ENCODE measurements at places on chromosomes 6 and 20.

DNA sequence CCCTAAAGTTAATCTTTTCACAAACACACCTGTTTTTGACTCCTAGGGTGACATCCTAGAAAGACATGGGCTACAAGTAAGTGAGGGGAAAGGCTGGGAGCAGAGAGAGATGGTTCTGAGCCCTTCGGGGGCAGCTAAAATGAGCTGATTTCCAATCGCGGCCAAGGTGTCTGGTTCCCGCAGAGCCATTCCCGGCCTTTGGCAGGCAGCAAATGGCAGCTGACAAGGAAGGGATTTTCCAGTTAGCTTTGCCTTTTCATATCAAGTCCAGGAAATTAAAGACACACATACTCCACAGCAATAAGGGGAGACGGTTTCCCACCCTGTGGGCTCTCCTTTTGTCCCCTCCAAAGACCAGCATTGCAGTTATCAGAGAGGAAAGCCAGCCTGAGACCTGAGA, 228.5 kb downstream of the ZMYND8 start:
- DNase-seq = no peak

- no peak for DNase-seq
Measured at GRCh38 chr20:25271486-25272222, 23.8 kb downstream of the PYGB start.

GRCh38 chr6:78525976-78526375, 341.4 kb upstream of the IRAK1BP1 start:
- DNase-seq = no peak

DNA sequence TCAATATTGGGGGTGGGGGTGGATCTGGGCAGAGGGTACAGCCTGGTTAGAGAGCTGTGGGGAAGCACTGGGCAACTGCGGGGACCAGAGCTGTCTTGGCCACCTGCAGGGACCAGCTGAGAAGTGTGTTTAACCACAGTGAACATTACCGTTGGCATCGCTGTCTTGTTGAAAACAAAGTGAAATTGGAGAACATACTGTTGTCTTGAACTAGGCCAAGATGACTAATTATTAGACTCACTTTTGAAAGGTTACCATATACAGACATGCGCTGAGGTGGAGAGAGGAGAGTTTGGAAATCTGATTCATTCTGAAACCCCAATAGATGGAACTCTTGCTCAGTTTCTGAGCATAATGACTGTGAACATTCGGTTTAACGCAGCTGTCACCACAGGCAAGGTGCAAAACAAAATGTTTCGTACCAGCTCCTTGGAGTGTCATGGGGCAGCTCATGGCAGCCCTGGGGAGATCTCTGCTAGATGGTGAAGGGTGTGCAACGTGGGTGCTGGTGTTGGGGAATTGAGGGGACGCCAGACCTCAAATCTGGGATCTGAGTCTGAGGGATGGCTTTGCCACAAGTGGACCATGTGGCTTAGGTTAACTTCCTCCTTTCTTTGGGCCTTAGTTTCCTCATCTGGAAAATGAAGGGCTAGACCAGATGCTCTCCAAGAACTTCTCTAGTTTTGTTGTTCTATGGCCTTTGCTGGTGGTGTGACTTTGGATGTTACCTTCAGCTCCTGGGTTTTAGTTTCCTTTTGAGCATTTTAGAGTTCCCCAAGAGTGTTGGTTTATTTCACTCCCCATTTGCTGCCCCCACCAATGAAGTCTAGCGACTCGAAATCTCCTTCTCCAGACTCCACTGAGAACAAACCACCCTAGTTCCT, 24.6 kb upstream of the GTSF1L start:
- DNase-seq = no peak

- DNase-seq = no peak
Measured at GRCh38 chr20:46176739-46177378, 58.7 kb downstream of the CD40 start.

DNA sequence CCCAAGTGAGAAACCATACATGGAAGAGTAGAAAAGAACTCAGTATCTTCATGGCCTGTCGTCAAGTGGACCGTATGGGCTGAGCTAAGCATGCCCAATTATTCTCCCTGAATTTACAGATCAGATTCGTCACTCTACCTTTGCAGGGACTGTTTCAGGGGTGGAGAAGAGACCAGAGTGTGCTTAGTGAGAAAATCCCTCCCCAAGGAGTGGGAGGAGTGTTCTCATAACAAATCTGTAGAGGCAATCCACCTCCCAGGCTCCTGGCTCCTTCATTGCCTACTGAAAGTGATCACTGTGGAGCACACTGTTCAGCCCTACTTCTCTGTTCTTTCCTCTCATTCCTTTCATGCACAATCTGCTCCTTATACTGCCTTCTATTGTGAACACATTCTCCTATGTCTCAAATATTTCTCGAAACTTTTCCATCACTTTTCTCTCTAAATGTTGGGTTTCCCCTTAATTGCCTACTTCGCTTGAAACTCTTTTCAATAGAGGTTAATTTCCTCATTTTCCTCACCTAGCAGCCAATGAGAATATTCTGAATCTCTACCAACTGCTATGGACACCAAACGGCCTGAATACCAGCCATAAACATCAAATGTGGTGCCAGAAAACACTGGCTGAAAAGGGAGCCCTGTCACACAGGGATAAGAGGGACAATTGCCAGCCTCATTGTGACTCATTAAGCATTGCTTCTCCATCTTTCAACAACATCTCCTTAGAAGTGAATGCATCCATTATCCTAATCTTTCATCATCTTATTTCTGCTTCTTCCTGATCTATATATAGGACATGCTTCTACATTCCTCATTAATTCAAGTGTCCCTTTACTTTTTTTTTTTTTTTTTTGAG, 398.3 kb downstream of the UTRN start:
- no peak for DNase-seq

DNA sequence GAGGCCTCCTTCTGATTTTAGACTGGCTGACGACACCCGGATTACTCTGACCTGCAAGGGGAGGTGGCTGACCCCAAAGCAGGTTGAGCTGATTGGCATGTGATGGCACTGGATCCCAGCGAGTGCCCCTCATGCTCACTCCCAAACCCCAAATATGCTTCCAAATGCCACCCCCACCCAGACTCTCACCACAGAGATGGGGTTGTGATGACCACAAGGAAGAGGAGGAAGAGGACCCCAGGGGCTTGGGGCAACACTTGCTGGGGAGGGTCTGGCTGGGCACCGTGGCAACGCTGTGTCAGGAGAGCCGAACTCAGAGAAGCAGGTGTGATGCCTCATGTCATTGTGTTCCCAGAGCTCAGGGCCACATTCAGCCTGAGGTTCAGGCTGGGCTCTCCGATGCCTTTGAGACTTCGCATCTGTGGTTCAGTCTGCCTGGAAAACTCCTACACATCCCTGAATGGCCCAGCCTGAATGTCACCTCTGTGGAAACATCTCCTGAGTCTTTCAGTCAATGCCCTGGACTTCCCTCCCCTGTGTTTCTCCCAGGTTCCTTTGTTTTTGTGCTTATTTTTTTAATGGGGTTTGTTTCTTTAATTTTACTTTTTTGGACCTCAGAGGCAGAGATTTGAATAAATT, 169.1 kb upstream of the PMEPA1 start:
- DNase-seq = no peak

GRCh38 chr20:4613184-4613583, 108.5 kb upstream of the PRND start:
- no peak for DNase-seq

- no peak for DNase-seq
Measured at GRCh38 chr6:131250936-131251335, 115.7 kb downstream of the AKAP7 start.

GRCh38 chr6:52416629-52417151, 3.5 kb upstream of the EFHC1 start:
- DNase-seq = peak; percentile 63

DNA sequence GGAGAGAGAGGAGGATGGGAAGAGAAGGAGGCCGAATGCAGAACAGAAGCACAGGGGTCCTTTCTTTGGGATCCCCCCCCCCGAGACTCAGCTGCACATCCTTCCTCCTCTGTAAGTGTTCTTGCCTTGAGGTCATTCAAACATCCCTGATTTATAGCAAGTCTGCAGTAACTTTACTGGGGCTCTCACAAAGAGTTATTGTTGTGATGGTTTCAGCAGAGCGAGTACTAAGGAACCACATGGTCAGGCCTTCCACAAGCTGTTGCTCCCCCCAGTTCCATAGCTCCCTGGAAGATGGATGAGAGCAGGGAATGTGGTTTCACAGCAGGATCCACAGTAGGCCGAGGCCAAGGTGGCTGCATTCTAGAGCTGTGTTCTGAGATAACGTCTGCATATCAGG, 351.4 kb upstream of the CDH4 start:
- no peak for DNase-seq

DNA sequence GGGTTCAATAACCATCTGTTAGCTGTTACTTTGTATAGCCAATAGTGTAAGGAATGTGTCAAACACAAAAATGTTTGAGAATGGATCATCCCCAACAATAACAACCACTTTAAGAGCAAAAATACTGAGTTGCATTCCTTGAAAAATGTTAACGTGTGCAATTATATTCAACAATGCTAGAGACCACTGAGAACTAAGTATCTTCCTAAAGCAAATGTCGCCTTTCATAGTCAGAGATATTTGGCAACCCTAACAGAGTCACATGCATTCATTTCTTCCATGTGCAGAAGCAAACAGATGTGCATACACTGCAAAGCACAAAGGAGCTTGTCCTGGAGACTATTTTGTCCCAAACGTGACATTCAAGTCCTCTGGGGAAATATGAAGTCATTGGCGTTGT, 448.6 kb downstream of the GJA1 start:
- no peak for DNase-seq

DNA sequence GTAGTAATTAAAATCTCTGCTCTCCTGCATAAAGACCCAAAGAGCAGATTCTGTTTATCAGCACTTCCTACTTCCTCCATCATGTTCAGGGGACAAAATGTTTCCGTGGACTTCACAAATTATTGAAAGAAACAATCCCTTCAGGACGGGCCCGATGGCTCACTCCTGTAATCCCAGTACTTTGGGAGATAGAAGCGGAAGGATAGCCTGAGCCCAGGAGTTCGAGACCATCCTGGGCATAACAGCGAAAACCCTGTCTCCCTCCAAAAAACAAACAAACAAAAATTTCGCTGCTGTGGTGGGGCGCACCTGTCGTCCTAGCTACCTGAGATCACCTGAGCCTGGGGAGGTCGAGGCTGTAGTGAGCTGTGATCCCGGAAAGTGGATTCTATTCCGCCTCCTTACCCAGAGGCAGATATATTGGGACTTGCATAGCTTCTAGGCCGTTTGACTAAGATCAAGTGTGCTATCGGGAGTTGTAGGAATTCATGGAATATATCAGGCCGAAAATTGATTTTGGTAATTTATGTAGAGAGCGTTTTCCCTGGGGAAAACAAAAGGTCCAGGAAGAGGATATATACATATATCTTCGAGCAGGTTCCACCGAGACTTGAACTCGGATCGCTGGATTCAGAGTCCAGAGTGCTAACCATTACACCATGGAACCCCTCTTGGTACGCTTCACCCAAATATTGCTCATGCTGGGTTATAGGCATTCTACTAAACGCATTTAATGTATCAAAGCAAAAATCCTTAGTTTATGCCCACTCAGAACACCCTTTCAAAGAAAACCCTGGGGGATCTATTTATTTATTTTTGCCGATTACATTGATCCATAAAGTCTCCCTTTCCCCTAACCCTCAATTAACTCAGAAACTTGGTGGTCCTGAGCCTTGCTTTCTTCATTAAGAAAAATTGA, 74.5 kb upstream of the ZNF184 start:
- peak; percentile 81 for DNase-seq

DNA sequence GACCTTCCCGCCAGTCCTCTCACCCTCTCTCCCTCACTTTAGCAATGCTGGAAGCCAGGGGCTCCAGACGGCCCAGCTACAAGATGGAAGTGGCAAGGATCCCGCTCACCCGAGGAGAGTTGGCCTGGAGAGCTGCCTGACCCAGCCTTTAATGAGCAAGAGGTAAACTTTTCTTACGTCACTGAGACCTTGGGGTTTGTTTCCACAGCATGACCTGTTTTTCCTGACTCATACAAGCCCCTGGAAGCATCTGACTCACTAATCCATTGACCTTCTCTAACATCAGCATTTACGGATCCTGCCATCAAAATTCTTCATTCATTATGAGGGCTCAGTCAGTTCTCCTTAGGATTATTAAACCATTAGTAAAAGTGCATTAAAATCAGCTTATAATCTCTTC, 120.4 kb downstream of the MYLK4 start:
- DNase-seq = peak; percentile 97

GRCh38 chr20:15925376-15925775, 647.9 kb downstream of the KIF16B start:
- DNase-seq = no peak

- DNase-seq = no peak
Measured at GRCh38 chr20:31485450-31486339, 10.6 kb downstream of the REM1 start.

DNA sequence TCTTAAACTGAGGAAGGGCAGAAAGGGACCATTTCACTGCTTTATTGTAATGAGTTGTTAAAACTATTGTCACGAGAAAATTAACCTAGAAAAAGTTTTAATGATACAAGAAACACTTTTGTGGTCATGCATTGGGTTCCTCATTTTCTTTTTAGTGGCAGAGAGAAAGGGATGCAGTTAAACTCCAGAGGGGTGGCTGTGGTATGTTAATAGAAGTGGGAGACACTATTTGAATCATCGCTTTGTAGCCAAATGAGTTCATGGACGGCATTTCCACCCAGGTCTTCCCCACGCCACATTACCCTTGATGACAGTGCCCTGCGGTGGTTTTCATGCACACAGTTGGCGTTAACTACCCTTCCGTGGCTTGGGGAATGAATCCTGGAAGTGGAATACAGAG, 235.6 kb downstream of the PLCB1 start:
- DNase-seq = no peak

DNA sequence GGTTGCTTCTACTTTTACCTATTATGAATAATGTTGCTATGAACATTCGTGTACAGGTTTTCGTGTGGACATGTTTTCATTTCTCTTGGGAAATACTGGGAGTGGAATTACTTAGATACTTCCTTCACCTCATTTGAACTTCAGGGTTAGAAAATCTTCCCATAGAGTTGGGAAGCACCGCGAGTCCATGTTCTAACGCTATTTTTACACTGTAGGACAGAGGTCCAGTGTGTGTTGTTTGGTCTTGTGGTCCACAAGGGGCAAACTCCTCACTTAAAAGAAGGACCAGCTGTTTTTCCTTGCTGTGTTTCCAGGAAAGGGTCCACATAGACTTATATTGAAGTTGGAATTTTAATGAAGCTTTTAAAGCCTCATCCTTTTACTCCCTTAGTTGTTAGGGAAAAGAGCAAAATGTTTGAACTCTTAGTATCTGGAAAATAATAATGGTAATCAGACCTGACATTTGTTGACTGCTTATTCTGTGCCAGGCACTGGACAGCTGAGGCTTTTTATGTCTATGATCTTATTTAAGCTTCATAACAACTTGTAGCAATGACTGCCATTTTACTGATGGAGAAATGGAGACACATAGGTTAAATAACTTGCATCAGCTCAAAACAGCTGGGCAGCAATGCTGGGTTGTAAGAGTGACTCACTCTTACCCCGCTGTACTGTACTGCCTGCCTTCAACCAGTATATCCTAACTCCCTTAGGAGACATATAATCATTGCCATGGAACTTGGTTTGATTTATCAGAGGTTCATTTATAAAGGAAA, 52.0 kb downstream of the CDC5L start:
- DNase-seq = no peak

GRCh38 chr6:68635706-68636513, 828 bp downstream of the ADGRB3 start:
- DNase-seq = no peak

- no peak for DNase-seq
Measured at GRCh38 chr20:21273755-21274386, 29.3 kb upstream of the XRN2 start.

- DNase-seq = no peak
Measured at GRCh38 chr6:72755752-72756151, 133.9 kb downstream of the KCNQ5 start.

Data from NCI-H460 (cell line).